ENCODE measurements at places on chromosomes 11 and 22.

DNA sequence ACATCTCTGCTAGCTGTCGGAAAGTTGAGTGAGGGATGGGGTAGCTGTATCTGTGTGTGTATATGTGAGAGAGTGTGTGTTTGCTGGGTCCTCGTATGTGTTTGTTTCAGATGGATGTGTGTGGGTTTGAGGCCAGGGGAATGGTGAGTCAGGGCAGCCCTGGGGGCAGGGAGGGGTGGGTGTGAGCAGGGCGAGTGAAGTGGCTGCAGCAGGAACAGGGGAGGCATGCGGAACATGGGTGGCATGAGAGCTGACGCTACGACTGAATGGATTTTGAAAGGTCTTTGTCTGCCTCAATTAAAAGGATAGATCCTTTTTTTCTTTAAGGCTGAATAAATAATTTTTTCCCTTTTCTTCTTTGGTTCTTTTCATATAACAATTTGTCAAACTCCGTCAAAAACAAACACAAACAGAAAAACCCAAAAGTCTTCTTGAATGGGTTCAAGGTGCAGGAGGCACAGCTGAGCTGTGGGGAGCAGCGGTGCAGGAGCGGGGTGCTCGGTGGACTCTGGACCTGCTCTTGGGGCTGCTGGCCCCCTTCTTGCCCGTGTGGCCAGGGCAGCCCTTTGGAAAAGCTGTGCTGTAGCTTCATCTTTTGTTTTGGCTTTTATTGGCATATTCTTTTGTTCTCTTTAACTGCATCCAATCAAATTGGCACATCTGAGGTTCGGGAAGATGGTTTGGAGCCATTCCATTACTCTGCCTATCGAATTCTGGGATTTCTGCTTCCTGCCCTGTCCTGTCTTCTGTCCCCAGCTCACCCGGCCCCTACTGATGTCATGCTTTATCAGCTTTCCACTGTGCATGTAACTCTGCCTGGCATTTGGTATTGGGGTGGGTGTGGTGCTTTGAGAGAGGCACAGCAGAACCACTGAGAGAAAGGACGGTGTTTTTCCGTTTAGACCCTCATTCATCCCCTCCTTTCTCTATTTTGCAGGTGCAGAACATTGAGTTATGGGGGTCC is 80.1 kb downstream of the ADAMTS15 start:
- DNase-seq, result no peak

DNA sequence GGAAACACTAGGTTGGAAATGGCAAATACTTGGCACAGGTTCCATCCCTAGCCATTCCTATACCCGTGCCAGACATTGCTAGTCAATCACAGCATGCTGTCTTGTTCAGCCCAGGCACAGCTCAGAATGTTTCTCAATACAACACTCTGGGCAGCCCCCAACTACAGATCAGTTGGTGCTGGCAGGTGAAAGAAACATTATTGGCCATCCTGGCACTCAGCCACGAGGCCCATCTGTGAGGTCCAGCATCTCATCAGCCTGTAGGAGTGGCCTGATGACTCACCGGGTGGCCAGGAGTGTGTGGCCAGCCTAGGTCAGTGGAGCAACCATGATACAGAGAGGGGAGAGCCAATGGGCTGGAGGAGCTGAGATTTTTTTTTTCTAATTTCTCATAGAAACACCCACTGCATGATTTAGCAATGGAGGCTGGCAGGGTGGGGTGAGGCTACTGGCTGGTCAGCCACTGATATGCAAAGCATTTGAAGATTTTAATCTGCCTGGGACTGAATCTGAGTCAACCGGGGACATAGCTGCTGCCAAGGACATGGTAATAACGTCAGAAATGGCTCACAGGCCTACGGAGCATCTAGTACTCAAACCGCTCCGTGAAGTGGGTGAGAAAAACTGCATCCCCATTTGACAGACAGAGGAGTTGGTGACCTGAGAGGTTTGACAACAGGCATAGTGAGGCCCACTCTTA is 5.4 kb downstream of the MYO18B start:
- peak; percentile 98 for DNase-seq

DNA sequence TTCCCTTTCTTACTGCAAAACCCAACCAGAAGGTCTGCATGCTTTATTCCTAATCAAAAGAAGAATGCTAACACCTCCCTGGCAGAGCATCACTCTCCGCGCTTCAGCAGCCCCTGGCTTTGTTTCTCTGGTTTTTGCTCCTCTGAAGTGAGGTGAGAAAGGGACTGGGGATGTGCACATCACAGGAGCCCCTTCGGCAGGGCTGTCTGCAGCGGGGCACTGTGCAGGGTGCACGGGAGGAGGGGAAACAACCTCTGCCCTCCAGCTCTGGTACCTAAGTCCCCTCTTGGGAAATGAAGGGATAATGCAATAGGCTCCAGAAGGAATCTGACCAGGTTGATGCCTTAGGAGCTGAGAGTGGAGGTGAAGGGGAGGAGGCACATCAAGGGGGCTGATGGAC is 312.7 kb downstream of the NTM start:
- DNase-seq, result no peak

- peak; percentile 17 for DNase-seq
Observed at GRCh38 chr11:110251836-110252235, 44.6 kb downstream of the RDX start.

- no peak for DNase-seq
Observed at GRCh38 chr22:27099946-27100722, 442.7 kb downstream of the MIAT start.

DNA sequence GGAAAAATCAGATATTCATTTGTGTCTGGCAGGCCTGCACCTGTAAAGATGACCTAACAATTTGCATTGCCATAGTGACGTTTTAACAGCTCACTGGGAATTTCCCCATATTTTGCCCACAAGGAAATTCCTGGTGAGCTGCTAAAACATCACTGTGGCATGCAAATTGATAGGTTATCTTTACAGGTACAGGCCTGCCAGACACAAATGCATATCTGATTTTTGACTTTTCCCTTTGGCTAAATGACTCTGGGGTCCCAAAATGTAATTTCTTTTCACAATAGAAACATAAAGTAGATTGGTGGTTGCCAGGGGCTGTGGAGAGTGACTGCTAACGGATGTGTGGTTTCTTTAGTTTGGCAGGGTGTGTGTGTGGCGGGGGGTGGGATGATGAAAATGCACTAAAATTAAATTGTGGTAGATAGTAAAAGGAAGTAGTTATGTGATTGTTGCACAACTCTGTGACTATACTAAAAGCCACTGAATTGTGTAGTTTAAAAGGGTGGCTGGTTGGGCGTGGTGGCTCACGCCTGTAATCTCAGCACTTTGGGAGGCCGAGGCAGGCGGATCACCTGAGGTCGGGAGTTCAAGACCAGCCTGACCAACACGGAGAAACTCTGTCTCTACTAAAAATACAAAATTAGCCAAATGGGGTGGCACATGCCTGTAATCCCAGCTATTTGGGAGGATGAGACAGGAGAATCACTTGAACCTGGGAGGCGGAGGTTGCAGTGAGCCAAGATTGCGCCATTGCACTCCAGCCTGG is 18.5 kb upstream of the FEZ1 start:
- no peak for DNase-seq

DNA sequence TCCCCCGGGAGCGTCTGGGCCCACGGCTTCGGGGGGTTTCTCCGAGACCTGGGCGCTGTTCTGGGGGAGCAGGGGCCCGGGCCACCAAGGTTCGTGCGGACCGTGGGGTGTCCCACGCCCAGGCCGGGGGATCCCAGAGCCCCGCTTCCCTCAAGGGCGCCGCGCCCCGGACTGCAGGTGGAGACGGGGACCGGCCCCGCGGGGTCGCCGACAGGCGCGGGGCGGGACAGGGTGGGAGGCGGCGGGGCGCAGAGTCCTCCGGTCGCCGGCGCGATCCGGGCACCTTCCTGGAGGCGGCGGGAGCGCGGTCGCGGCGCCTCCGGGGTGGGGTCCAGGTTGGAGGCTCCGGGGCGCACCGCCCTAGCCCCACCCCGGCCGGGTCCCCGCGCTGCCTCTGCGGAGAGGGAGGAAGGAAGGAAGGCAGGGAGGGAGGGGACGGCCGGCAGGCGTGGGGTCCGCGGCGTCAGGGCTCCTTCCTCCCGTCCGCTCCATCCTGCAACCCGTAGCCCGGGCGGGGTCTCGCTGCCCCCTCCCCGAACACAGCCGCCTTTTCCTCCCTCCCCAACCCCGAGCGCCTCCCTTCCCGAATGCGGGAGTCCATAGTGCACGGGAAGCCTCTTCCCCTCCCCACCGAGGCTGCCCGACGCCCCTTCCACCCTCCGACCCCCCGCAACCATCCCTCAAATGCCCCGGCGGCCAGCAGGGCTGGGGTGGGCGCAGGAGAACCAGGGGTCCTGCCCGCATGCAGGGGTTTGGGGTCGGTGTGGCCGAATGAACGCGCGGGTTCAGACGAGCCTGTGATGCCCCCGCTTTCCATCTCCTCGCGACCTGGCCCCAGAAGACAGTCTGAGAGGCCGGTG is 4.3 kb upstream of the ZBED4 start:
- no peak for DNase-seq

DNA sequence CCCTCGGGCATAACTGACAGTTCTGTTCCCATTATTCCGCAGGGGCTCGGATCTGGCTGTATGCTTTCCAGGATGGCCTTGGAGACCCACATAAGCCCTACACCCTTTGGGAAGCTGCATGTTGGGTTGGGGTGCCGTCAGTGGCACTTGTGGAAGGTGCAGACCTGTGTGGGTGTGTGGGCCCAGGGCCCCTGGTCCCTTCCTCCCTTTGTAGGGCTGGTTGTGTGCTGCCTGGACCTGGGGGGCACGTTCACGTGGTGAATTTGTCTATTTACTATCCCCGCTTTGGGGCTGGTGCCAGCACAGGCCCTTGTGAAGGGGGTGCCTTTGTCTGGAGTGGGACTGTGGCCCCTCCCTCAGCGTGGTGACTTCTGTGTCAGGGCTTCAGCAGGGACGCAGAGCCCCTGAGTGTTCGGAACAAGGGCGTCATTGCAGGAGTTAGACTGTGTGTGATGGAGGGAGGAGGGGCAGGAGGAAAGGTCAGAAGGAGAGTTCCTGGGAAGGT is 15.0 kb upstream of the PPP6R3 start:
- no peak for DNase-seq

DNA sequence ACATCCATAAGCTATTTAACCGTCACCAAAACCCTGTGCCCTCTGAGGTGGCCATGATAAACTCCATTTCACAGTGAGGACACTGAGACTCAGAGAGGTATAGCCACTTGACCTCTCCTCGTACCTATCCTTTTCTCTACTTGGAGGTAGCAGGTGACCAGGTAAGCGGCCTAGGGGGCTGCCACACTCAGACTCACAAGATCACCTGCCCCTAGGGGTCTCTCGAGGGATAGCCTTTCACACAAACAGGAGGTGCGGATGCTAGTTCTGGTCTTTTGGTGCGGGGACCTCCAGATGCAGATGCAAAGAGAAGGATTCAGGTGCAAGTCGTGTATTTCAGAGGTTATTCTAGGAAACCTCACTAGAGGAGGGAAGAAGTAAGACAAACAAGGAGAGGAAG is 14.6 kb downstream of the MS4A18 start:
- DNase-seq, result no peak

- DNase-seq, result peak; percentile 57
Observed at GRCh38 chr11:91932151-91932821, 292.3 kb upstream of the FAT3 start.

DNA sequence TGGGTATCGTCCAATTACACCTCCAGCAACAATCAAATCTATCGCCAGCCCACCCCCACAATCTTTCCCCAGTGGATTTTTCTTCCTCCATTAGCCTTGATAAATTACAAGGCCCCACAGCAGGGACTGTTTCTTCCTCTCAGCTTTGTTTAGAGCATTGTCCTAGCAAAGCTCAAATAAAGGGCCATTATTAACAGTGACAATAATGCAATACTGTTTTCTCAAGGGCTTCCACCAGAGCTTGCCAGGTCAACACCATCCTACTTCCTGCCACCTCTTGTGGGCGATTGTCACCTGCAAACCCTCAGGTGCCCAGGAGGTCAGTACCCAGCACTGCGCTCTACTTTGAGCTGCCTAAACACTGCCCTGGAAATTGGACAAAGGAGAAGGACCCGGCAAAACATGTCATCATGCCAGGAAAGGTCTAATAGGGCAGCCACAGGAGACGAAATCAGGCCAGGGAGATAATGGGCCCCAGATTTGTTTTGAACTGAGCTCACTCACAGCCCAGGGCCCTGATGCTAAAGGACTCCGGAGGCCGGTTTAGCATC is 95.2 kb downstream of the ABTB2 start:
- no peak for DNase-seq

- DNase-seq, result no peak
Observed at GRCh38 chr22:25161017-25161915, 38.4 kb upstream of the CRYBB3 start.

GRCh38 chr11:33747979-33748378 is 11.8 kb upstream of the CD59 start:
- peak; percentile 17 for DNase-seq

GRCh38 chr11:19546325-19546724 is 166.3 kb upstream of the NAV2 start:
- peak; percentile 18 for DNase-seq

DNA sequence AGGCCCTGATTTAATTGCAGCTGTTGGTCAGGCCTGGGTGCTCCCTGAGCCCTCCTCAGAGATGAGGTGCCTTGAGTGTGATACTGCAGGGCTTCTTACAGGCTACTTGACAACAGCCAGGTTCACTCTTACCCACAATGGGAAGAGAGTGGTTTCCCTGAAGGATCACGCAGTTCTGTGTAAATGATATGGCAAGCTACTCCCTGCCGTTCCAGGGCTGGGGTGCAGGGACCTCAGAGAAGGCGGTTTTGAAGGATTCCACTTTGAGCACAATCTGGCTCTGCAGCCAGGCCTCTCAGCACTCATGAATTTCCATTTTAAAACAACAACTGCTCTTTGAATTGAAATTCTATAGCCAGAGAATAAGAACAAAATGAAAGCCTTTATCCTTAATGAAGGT is 92.9 kb downstream of the SLC17A6 start:
- no peak for DNase-seq

All from AG08395 (cell line).